ENCODE measurements at places on chromosomes 5 and 9.

- DNase-seq = no peak
These were observed 115.9 kb downstream of the ACTBL2 start for GRCh38 chr5:57366744-57367143.

DNA sequence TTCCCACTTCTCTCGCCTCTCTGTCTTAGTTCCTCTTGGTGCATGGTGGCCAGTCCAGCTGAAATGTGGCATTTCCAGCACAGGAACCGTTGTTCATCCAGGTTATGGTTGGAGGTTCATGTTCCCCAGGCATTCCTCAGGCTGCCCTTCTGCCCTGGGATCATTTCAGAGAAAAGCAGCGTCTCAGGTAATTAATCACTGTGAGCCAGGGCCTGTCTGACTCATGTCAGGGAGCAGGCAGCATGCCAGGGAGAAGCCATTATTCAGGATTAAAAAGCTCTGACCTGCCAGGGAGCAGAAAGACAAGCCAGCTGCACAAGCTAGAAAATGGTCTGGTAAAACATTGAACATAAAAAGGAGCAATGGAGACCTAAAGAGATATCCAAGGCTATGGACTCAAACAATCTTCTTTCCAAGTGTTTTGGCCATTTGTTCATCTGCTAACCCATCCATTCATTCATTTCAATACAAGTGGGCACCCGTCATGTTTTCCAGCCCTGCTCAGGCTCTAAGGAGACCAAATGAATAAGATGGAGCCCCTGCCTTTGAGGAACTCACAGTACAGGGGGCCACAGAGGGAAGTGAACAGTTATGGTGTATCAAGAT is 241.4 kb downstream of the DRD1 start:
- peak; percentile 56 for DNase-seq

DNA sequence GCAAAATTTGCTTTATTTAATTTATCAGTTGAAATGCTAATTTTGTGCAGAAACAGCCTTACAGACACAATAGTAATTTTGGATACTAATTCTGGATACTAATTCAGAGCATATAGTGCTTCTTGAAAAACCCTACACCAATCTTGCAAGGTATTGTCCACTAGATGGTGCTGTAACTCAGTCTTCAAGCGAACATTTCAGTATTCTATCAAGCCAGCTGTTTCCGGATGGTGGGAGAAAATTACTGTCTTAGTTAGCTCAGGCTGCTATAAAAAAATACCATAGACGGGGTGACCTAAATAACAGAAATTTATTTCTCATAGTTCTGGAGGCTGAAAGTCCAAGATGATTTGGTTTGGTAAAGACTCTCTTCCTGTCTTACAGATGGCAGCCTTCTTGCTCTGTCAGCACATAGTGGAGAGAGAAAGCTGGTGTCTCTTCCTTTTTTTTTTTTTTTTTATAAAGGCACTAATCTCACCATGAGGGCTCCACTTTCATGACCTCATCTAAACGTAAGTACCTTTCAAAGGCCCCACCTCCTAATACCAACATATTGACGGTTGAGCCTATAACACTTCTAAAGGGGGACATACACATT is 1306.5 kb upstream of the CDH9 start:
- DNase-seq = no peak

GRCh38 chr5:11076945-11077613 is 316.0 kb upstream of the DAP start:
- no peak for DNase-seq

GRCh38 chr5:117872798-117873368 is 1115.5 kb downstream of the DTWD2 start:
- DNase-seq = no peak

DNA sequence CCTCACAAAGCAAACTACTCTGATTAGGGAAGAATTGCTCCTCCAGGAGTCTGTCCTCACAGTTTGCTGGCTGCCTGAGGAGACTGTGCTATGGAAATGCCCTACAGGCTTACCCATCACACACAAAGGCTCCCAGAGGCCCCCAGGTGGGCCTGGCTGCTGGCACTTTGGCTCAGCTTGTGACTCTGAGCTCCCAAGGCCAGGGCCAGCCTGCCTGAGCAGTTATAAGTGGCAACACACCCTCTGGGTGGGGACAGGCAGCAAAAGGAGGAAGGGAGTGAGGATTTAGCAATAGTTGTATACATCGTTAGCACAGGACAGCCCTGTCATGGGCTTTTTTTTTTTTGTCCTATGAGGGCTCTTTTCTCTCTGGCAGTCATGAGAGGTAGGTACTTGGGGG is 103.5 kb downstream of the DAPK1 start:
- DNase-seq = no peak

DNA sequence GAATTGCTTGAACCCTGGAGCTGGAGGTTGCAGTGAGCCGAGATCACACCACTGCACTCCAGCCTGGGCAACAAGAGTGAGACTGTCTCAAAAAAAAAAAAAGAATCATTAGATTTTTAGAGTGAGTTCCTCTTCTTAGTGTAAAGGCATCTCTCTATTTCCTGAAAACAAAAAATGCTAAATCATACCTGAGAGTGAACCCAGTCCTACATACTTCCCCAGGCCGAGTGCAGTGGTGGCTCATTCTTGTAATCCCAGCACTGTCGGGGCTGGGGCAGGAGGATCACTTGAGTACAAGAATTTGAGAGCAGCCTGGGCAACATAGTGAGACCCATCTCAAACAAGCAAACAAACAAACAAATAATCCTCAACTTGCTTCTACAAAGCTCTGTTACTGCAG is 38.2 kb upstream of the LPAR1 start:
- DNase-seq = no peak

DNA sequence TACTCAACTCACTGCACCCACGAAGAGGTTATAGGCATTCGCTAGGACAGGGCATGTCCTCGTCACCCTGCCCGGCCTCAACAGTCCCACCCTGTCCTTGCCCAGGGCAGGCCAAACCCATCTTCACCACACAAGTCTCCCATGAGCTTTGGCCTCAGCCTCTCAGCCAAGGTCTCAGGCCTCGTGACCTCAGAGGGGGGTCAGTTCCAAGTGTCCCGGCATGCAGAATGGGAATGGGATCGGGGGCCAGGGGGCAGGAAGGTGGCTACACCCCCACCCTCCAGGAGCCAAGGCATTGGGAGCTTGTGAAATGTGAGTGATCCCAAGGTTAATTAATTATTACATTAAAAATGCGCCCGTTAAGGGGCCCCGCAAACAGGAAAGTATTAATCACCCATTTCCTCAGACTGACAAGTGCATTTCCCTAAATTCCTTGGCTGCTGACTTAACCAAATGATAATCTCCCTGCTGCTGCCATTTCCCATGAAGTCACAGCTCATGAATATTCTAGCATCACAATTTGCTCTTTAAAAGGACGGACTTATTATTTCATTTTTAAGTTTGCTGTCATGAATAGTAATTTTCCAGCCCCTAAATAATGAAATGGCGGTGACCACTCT is 8.0 kb upstream of the UBAC1 start:
- no peak for DNase-seq

- no peak for DNase-seq
These were observed 147.8 kb upstream of the IRX2 start for GRCh38 chr5:2899311-2899710.

DNA sequence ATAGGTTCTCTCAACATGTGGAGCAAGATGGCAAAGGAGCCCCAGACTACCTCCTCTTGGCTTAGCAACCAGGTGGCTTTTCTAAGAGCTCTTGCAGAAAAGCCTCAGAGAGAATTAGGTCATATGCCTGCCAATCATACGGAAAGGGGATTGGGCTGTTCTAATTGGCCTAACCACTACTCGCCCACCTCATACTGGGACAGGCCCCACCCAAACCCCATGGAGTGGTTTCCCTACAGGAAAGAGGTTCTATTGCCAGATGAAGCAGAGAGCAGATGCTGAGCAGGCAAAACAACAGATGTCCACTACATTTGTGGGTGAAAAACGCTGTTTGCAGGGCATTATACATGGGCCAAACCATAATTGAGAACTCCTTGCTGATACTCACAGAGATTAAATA is 29.0 kb downstream of the ABLIM3 start:
- no peak for DNase-seq

- DNase-seq = no peak
These were observed 57.2 kb upstream of the LRRTM2 start for GRCh38 chr5:138932171-138932810.

DNA sequence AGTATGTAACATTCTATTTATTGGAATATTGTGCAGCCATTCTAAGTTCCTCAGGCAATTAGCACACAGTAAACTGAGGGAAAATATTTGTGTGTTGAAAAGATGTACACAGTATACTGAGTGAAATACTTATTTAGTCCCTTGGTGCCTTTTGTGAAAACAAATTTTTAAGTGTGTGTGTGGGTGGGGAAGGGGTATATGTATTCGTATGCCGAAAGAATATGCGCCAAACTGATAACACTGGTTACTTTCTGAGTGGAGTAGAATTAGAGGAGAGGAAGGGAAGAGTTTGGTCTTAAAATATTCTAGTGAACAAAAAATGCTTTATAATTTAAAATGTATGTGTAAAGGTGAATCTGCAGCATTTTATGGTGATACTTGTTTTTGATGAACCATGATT is 3.1 kb downstream of the DCP2 start:
- DNase-seq = no peak

GRCh38 chr9:9299134-9299533 is 1313.7 kb downstream of the PTPRD start:
- DNase-seq = no peak

GRCh38 chr5:149437391-149438040 is 58.4 kb upstream of the IL17B start:
- no peak for DNase-seq

GRCh38 chr5:3600106-3601060 is 4.8 kb downstream of the IRX1 start:
- no peak for DNase-seq

- no peak for DNase-seq
These were observed 86.9 kb upstream of the CTNNA1 start for GRCh38 chr5:138666226-138666742.

DNA sequence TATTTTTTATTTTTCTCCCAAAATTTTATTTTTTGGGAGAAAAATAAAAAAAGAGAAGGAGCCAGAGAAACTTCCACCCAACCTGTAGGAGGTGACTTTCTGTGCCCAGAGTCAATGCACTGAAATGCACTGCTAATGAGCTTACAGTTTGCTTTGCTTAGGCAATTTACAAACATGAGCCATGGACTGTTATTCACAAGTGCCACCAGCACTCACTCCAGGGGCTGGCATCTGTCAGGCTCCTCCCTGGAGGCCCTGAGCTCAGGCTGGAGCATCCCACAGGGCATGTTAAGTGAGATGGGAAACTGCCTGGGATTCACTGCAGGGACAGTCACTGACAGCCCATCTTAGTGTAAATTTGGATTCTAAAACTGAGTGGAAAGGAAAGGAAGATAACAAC is 74.9 kb downstream of the FANCC start:
- DNase-seq = peak; percentile 1

DNA sequence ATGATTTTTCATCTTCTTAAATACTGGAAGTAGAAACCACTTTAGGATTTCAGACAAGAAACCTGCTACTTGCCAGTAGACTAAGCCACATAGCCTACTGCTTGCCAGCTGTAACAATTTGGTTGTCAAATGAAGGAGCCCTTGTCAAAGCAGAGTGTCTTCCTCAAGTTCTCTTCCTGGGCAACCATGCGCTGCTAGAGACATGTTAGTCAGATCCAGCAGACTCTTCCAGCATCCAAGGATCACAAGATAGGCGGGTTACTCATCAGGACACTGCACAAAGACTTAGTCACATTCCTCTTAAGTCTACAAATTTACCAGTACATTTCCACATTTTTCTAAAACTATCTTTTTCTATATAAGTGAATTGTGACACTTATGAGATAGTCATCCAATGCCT is 24.4 kb downstream of the SKIC3 start:
- no peak for DNase-seq

- no peak for DNase-seq
These were observed 19.9 kb upstream of the ANGPTL2 start for GRCh38 chr9:127142291-127142690.

DNA sequence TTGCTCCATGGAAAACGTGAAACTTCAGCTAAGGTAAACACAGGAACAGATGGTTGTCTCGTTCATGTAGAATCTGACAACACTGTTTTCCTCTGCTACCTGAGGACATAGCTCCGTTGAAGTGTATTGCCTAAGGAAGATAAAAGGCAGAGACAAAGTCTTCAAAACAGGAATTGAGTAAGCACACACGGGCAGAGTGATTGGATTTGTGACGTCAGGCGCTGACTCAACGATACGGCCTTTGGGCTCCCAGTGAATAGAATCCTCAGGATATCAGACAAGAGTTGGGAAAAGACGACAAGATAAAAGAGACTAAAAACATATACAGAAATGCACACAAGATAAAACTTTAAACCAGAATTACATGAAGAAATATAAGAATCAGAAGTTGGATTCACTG is 787.1 kb upstream of the CTNND2 start:
- no peak for DNase-seq

DNA sequence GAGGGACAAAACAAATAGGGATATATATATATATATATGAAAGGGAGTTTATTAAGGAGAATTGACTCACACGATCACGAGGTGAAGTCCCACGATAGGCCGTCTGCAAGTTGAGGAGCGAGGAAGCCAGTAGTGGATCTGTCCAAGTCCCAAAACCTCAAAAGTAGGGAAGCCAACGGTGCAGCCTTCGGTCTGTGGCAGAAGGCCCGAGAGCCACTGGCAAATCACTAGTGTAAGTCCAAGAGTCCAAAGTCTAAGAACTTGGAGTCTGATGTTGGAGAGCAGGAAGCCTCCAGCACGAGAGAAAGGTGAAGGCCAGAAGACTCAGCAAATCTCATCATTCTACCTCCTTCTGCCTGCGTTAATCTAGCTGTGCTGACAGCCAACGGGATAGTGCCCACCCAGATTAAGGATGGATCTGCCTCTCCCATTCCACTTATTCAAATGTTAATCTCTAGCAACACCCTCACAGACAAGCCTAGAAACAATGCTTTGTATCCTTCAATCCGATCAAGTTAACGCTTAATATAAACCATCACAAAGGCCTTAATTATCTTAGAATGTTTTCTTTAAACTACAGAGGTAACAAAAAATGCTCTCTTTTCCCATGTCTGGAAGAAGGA is 23.8 kb upstream of the DAB2 start:
- no peak for DNase-seq

- DNase-seq = no peak
These were observed 249.6 kb downstream of the PIK3R1 start for GRCh38 chr5:68465133-68465532.

DNA sequence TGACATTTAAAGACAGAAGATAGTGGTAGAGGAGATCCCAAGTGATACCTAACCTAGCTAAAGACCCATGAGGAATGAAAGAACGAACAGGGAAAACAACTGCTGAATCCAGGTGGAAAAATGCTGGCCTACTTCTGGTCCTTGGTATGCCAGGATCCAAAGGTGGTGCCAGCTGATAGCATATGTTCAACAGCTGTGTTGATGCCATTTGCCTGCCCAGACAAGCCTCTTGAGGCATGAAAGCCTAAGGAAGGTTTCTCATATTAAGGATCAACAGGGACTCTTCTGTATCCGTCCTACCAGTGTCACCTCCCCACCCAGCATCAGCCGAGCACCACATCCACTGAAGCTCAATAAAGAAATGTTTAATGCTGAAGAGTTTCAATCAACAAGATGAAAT is 225.7 kb upstream of the DMRT1 start:
- no peak for DNase-seq

- no peak for DNase-seq
These were observed 64.9 kb upstream of the ECM2 start for GRCh38 chr9:92600462-92601261.

All from NCI-H1105 (cell line).